ENCODE measurements at places on chromosomes 5 and 9.

- no peak for DNase-seq
Observed at GRCh38 chr9:27771803-27772545, 198.7 kb upstream of the C9orf72 start.

GRCh38 chr5:31334061-31334860 is 140.8 kb downstream of the CDH6 start:
- no peak for DNase-seq

- DNase-seq, result no peak
Observed at GRCh38 chr5:128007939-128008338, 75.6 kb upstream of the SLC12A2 start.

- DNase-seq, result no peak
Observed at GRCh38 chr5:5436203-5436760, 13.8 kb downstream of the ICE1 start.

GRCh38 chr5:68652534-68652965 is 437.0 kb downstream of the PIK3R1 start:
- DNase-seq, result no peak

DNA sequence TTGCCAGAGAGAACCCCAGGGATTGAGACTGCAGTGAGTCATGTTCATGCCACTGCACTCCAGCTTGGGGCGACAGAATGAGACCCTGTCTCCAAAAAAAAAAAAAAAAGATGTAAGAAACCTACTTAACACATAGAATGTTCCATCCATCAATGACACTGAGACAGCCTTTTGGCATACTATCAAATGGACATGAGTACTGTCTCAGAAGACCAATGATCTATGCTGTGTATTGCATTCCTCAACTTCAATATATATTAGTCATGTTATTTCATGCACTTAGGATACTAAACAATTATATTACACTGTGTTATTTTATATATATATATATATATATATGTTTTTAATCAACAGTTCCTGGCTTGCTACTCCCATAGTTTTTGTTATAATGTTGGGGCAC is 57.1 kb upstream of the ANKH start:
- no peak for DNase-seq

DNA sequence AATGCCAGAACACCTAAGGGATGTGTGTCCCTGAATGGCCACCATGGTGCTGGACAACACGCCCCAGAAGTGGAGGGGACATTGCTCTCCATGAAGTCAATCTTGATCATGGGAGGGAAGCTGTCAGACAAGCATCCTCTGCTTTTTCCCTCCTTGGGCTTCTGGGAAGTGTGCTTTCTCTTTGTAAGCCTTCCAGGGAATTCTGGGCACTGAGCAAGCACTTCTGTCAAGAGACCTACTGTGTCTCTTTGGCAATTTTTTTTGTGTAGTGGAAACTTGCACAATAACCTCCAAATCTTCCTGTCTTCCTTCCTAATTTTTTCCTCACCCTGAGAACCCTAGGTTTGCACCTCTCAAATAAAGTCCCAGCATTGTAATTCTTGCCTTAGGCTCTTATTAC is 132.0 kb downstream of the SEC61B start:
- DNase-seq, result no peak

- DNase-seq, result no peak
Observed at GRCh38 chr5:151547364-151547763, 43.8 kb downstream of the FAT2 start.

- no peak for DNase-seq
Observed at GRCh38 chr9:117783828-117784227, 79.6 kb downstream of the TLR4 start.

- DNase-seq, result no peak
Observed at GRCh38 chr5:520850-521226, 3.4 kb downstream of the SLC9A3 start.

GRCh38 chr5:112548246-112548881 is 129.3 kb upstream of the EPB41L4A start:
- no peak for DNase-seq

DNA sequence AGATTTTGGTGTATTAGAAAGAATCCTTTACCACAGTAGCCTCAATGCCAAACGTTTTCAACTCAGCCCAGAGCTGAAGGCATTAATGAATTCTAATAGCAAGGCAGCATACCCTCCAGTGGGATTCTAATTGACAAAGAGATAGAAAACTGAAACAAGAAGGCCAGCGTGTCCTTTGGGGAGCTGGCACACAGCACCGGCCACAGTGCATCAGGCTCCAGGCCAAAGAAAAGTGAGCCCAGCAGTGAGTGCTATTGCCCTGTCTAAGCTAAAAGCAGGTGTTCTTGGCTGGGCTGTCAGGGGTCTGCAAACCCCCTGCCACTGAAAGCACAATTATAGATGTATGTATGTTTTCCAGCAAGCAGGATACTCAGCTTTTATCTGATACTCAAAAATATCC is 40.4 kb downstream of the PPIC start:
- DNase-seq, result no peak

GRCh38 chr9:133113949-133114885 is 6.8 kb downstream of the RALGDS start:
- no peak for DNase-seq

- DNase-seq, result no peak
Observed at GRCh38 chr5:91641730-91642350, 258.7 kb upstream of the ARRDC3 start.

DNA sequence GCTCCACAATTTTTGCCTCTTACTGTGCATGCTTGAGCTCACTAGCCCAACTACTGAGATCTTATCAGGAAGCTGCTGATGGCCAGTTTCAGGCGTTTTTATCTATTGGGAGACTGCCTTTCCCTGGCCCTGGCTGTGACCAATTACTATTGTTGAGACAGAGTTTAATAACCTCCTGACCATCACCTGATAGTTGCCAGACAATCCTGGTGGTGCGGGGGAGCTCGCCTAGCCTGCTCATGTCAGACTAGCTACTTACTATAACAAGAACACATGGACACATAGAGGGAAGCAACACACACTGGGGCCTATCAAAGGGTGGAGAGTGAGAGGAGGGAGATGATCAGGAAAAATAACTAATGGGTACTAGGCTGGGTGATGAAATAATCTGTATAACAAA is 13.0 kb upstream of the OXCT1 start:
- DNase-seq, result no peak

DNA sequence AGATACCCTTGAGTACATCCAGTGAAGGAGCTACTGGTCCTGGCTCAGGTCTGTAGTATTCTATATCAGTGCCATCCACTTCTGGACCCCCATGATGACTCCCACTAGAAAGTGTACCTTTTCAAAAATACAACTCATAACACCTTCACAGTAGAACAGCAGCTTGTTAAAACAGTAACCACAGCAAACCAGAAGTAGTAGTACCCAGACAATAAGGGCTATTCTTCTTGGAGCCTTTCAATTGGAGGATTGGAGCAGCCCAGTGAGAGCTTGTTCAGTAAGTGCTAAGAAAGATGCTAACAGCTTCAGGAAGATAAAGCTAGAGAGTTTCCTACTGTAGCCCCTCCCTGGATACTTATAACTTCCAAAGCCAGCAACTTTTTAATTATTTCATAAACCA is 10.1 kb downstream of the ARL14EPL start:
- DNase-seq, result no peak

DNA sequence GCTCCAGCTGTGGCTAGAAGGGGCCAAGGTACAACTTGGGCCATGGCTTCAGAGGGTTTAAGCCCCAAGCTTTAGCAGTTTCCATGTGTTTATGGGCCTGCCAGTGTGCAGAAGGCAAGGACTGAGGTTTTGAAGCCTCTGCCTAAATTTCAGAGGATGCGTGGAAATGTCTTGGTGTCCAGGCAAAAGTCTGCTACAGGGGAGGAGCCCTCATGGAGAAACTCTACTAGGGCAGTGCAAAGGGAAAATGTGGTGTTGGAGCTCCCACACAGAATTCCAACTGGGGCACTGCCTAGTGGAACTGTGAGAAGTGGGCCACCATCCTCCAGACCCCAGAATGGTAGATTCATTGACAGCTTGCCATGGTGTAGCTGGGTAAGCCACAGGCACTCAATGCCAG is 527.2 kb upstream of the RORB start:
- DNase-seq, result no peak

All from activated CD4-positive, CD25-positive, alpha-beta regulatory T cell (primary cell).